ENCODE measurements at places on chromosomes 3 and 15.

DNA sequence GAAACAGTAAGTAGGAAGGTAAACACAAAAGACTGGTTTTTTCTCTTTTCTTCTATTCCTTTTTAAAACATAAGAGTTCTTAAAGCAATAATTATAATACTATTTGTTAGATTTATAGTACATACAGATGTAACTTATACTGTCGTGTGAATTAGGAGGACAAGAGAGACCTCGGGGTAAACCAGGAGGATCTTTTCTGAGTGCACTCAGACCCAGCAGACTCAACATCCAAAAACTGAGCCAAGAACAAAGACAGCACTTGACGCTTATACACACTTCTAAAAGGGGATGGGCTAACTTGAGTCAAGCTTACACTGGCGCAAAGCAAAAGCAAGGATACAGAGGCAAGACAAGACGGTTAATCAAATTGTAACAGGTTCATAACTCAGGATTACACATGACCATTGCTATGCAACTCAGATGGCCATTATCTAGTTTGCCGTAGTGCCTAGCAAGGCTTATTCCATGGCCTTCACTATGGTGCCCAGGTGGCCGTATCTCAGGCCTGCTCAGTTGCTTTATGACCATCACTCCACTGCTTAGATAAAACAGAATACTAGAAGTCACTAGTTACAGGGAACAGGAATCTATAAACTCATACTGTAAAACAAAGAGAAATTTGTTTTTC, 18.6 kb downstream of the MTHFS start:
- no peak for DNase-seq

DNA sequence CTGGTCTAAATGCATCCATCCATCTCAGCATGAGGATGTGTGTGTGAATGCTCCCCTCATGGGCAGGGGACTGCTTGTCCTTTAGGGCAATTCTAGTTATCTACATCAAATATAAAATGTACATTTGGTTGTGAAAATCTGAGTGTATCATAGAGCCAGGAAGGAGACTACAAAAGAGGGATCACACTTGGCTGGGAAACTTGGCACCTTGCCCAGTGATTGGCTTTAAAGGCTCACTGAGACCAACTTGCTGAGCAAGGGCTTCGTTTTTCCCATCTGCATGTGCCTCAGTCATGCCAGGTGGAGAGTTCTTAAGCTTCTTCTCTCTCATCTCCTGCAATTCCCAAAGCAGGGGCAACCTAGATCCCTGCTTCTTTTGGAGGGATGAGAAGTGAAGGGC, 5.2 kb downstream of the CAPN3 start:
- DNase-seq, result no peak

- no peak for DNase-seq
Observed at GRCh38 chr3:118765636-118766305, 268.9 kb downstream of the IGSF11 start.

DNA sequence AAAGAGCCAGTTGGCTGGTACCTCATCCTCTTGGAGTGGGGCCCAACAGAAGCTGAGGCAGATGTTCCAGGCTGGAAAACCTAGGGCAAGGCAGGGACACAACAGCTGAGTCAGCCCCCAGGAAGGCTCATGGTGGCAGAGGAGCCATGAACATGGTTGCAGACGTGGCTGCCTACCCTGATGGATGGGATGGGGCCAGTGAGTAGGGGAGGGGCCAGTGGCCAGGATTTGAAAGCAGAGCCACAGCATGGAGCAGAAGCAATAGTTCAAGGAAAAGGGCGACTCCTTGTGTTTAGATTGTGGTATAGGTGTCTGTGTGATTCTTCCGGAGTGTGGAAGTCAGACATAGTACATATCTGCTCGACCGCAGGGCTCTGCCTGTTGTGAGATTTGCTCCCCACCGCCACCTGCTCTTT, 24.2 kb downstream of the PXYLP1 start:
- DNase-seq, result no peak

DNA sequence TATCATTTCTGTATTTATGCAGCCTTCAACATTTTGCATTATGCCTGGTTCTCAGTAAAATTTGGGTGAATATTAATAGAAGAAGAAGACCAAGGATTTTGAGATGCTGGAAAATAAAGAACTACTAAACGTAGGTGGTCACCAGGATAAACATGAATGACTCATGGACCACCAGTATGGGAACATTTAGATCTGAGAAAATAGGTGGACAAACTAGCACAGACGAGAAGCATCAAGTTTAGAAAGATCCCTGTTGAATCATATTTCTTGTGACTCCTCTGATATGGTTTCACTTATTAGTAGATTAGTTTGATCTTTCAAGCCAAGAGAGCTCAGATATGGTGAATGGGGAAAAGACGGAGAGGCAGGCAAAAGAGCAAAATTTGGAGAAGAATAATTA, 97.9 kb downstream of the RAP2B start:
- no peak for DNase-seq

All from progenitor cell of endocrine pancreas (in vitro differentiated cells).